ENCODE measurements at places on chromosomes 13 and 19. TPM values are rescaled to one million over a fixed set of nuclear protein-coding genes. Genes with fewer than 3 reads are reported as not detected.
A peak's percentile ranks its signal among the peaks of the same experiment; 100 is the strongest.

GRCh38 chr19:52635786-52636570 is 2.2 kb downstream of the ZNF83 start:
- no peak overlapping the region for H3K27ac ChIP-seq
- no peak for DNase-seq
- peaks cover 14% of the 10 kb centered on the region for H3K36me3 ChIP-seq

The GZMM gene
- total RNA-seq = not detected

DNA sequence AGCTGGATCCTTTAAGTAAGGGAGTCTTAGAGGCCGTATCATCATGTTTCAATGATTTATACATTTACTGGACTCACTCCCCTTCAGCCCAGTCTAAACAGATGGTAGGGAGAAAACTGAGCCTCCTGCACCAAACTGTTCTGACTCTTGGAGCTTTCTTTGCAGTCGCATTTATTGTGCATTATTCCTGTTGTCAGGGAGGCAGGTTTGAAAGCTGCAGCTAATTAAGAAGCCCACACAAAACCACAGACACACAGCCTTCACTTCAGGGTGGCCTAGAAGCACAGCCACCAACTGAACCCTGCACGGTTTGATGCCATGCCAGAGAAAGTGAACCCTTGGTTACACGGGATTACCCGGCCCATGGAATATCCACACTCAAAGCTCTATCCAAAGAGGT is 911.0 kb downstream of the UQCRFS1 start:
- H3K4me3 ChIP-seq = no peak overlapping the region
- H3K4me1 ChIP-seq = peaks cover 32% of the 10 kb centered on the region
- DNase-seq = peak; percentile 48
- H3K27me3 ChIP-seq = no peaks in the 10 kb centered on the region

DNA sequence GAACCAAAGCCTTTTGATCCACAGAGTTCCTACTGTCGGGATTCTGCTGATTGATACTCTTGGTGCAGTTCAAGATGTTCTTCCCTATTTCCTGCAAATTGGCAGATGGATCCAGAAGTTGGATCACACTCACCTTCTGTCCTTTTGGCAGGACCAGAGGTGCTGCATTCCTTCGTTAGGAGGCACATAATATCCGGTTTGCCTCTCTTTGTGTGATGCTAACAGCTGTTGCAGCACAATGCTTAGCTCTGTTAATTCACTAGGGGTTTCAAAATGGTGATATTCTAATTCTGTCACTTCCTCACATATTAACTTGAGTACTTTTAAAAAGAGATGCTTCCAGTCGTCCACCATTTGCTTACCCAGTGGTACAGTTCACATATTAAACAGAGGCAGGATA is 15.2 kb upstream of the CHST8 start:
- no peak overlapping the region for H3K27ac ChIP-seq
- H3K36me3 ChIP-seq = no peaks in the 10 kb centered on the region
- H3K4me3 ChIP-seq = no peak overlapping the region
- no peaks in the 10 kb centered on the region for H3K27me3 ChIP-seq
- H3K4me1 ChIP-seq = no peaks in the 10 kb centered on the region

The ALKBH7 gene
- total RNA-seq = 24.0 TPM

DNA sequence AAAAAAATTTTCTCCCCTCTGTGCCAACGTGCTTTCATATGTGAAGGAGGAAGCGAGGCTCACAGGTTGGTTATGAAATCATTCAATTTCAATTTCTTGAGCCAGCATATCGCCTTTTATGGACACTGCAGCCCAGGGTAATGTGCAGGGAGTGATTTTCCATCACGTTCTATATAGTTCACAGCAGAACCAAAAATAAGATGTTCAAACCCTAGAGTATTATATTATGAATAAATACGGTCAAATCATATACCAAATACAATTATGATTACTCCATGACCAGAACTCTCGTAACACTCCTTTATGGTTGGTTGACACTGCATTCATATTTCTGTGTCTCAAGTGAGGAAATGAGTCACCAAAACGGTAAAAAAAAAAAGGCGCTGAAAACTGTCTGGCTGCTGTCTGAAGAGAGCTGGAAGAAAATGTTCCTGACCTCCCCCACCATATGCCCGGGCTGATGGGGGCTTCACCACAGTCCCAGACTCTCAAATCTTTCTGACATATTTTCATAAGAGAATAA is 75.8 kb upstream of the UBAC2 start:
- H3K27ac ChIP-seq = peak overlapping the region; percentile 55
- DNase-seq = peak; percentile 69
- no peaks in the 10 kb centered on the region for H3K27me3 ChIP-seq
- no peak overlapping the region for H3K4me3 ChIP-seq
- H3K4me1 ChIP-seq = peaks cover 31% of the 10 kb centered on the region
